ENCODE measurements at places on chromosomes 5 and 9.

DNA sequence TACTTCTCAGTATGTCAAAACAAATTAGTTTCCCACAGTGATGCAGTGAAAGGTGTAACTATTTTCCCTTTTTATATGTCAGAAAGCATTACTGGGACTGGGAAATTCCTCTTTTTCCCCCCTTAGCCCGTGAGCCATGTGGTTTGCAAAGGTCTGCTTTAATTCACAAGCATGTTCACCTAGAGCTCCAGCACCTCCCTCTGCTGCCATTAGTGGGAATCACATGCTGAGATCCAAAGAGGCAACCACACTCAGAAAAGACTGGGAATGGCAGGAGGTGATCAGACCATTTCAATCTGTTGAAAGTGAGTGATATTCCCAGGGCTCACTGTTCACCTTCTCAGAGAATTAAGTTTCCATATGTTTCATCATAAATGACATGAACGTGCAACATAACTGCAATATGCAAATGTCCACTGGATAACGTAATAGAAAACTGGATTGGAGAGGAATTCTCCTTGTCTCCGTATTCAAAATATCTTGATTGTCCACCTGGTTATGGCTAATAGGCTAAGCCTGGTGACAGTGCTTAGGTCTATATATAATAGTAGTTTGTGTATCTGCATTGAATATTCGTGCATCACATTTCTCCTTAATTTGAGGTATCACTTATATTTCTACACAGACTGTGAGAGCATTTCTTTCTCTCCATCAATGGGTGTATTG, 703.5 kb upstream of the WWC1 start:
- DNase-seq, result no peak

GRCh38 chr5:58462623-58463230, 2.8 kb upstream of the PLK2 start:
- peak; percentile 41 for DNase-seq

GRCh38 chr5:78698191-78698791, 49.7 kb upstream of the LHFPL2 start:
- DNase-seq, result no peak

- no peak for DNase-seq
Observed at GRCh38 chr5:154044581-154044980, 5.8 kb downstream of the MFAP3 start.

- DNase-seq, result no peak
Observed at GRCh38 chr5:115072266-115073064, 97.2 kb downstream of the TRIM36 start.

DNA sequence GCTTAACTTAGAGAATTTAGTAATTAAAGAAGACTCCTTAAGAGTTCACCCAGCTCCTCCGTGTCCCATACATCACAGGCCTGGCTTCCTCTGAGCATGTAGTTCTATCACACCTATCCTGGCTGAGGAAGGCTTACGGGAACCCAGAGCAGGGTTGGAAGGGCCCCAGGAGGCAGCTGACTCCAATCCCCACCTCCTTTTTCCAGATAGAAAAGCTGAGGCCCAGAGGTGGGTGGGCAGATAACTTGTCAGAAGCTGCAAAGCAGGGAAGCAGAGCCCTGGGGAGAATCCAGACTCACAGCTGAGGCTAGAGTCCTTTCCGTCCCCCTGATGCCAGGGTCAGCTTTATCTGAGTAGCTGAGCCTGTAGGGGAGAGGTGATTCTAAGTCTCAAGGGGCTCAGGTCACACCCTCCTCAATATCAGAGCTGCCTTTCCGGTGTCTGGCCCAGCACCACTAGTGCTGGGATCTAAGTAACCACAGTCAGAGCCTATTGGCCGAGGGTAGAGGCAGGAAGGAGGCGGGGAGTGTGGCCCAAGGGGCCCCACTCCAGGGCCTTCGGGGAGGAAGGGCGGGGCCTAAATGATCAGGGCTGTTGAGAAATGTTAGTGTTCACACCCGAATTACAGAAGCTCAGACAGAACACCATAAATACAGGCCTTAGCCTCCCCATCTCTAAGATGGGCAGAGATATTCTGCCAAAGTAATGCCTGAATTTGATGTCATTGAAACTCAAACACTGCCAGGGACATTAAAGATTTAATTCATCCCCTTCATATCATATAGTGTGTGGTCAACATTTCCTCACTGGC, 9.9 kb downstream of the CCDC69 start:
- peak; percentile 96 for DNase-seq

Data from activated CD4-positive, alpha-beta T cell treated with anti-CD3 and anti-CD28 coated beads, Interleukin-2, amount 50 U/mL, for 16 hours (primary cell).